SJSA1 (cell line): ENCODE measurements at places on chromosomes 5 and 9. TPM values are rescaled to one million over a fixed set of nuclear protein-coding genes. Genes with fewer than 3 reads are reported as not detected.

GRCh38 chr5:131303537-131303936 is 39.7 kb downstream of the CDC42SE2 start:
- DNase-seq = no peak

DNA sequence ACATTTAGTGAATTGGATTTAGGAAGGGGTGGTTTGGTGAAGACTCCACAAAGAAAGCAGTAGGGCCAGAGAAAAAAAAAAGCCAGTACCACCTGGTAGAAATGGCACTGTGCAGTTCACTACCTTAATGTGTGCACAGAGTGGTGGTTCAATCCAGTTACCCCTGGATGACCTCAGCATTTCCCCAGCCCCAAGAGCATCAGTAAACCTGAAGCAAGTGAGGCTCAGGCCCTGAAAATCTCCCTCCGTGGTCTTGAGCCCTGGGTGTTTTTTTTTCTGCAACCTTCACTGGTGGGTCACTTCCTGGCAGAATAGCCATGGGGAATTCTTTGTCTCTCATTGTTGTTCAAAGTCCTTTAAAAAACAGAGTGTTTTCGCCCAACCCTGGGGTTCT is 202.9 kb downstream of the GADD45G start:
- DNase-seq = no peak

- no peak for DNase-seq
These were observed 39.6 kb downstream of the WNK2 start for GRCh38 chr9:93223260-93224180.

DNA sequence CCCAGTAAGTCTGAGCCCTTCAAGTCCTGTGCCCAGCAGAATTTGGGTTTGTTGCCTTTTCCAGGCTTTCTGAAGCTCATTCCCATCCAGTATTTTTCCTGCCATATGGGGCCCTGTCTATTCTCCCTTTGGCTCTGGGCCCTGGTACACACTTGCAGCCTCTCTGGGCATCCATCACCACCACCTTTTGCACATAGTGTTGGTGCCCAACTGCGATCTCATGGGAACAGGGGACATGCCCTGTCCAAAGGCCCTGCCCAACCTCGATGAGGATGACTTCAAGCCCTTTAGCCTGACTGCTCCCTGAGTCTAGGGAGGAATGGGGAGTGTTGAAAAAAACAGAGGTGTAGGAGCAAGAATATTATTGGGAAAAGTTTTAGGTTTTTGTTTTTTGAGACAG is 11.5 kb downstream of the RGS3 start:
- DNase-seq = no peak

DNA sequence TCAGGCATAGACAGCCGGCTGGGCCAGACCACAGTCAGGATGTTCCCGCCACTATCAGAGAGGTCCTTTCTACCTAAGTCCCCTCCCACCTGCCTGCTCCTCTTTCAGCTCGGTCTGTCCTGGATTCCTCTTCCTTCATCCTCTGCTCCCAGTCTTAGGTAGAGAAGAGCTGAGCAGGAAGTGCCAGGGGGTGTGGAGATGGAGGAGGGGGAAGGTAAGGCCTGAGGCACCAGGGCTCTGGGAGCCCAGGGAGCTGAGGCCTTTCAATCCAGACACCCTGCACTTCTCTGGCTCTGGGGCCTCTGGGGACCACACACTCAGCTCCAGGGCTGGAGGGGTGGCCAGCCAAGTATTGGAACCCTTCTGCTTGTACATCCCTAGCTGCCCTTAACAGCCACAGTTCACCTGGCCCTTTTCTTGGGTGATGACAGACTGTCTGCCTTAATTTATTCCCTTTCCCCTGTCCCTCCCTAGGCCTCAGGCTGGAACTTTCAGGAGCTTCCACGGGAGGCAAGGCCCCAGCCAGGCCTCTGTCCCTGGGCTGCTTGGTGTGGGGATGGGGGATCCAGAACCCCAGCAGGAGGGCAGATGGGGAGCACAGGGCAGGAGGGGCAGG is 15.6 kb downstream of the IRF1 start:
- DNase-seq = no peak

DNA sequence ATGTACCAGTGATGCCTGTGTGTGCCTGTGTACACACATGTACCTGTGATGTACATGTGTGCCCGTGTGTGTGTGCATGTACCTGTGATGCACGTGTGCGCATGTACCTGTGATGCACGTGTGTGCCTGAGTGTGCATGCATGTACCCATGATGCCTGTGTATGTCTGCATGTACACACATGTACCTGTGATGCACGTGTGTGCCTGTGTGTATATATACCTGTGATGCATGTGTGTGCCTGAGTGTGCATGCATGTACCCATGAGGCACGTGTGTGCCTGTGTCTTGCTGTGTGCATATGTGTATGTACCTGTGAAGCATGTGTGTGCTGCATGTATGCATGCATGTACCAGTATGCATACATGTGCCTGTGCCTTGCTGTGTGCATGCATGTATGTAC is 419.0 kb downstream of the IRX2 start:
- DNase-seq = no peak

Gene SCGB3A2
- not detected in 2 replicates for total RNA-seq
